ENCODE measurements at places on chromosomes 12 and 14.

DNA sequence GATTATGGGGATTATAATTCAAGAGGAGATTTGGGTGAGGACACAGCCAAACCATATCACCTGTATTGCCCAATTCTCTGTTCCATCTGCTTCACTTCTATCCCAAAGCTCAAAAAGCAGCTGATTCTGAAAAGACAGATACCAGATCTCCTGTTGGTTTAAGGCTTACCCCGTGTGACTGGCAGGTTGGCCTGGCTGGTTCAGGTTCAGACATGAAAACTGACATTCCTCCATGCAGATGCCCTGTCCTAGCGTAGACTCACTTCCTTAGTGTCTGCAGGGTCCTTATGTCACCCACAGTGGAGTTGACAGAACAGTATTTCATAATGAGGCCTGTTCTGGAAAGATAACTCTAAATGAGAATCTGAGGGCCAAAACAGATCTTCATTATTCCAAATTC, 61.1 kb upstream of the FLRT2 start:
- DNase-seq, result no peak

DNA sequence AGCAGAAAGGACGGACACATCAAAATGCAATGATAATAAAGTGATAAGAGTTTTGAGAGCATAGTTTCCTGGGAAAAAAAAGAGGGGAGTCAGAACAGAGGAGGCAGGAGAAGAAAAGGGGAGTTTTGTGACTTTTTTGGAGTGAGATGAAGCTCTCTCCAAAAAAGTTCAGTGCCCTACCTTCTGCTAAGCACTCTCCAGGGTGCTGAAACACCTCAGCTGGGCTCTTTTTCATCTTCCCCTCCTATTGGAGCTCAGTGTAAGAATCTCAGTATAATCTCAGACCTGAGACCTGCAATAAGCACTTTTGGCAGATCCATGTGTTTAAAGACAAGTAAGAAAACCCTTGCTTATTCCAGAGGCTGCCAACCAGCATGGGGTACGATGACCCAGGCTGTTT, 58.9 kb upstream of the SRRM4 start:
- DNase-seq, result no peak

- no peak for DNase-seq
Observed at GRCh38 chr14:68147303-68147702, 327.7 kb downstream of the RAD51B start.

DNA sequence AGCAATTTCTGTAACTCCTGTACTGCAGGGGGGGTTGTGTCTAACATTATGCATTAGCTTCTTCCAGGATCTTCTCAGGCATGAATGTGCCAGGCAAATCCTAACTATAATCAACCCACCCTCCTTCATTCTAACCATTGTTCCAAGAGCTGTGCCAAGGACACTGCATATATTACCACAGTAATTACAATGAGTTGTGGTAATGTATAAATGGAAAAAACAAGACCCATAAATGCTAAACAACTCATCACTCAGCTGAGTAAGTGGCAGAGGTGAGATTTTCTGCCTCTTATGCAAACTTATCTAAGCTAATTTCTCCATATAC, 80.6 kb downstream of the PRKD1 start:
- DNase-seq, result no peak

DNA sequence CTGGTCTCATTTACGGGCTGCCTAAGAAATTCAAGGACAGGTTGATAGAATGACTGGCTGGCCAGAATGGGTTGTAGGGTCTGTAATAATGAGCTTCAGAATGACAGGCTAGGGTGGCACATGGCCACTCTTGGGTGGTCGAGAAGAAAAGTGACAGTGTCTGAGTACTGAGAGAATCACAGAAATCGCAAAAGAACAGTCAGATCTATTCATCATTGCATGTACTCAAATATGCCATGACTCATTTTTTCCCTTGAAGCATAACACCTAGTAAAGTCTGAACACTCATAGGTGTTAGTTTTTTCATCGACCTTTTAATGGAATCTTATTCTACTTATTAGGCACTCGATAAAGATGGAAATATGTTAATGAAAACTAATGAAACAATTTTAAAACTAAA, 37.8 kb upstream of the SEL1L start:
- DNase-seq, result no peak

- no peak for DNase-seq
Observed at GRCh38 chr14:104399432-104400155, 180.0 kb upstream of the C14orf180 start.

- no peak for DNase-seq
Observed at GRCh38 chr12:113766879-113767878, 198.9 kb downstream of the RBM19 start.

DNA sequence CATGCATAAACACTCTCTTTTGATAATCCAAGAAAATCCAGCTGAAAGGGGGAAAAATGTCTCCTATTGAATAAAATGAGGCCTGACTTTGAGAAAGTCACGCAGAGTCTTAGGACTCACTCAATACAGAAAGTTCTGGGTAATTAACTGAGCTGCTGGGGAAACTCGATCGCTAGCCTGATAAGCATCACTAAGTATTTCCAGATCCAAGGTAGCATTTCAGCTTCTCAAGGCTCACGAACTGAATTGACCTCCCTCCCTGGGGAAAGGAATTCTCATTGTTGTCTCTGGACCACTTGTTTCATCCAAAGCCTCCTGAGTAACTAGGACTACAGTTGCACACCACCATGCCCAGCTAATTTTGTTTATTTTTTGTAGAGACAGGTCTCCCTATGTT, 13.8 kb upstream of the ANAPC5 start:
- DNase-seq, result no peak

DNA sequence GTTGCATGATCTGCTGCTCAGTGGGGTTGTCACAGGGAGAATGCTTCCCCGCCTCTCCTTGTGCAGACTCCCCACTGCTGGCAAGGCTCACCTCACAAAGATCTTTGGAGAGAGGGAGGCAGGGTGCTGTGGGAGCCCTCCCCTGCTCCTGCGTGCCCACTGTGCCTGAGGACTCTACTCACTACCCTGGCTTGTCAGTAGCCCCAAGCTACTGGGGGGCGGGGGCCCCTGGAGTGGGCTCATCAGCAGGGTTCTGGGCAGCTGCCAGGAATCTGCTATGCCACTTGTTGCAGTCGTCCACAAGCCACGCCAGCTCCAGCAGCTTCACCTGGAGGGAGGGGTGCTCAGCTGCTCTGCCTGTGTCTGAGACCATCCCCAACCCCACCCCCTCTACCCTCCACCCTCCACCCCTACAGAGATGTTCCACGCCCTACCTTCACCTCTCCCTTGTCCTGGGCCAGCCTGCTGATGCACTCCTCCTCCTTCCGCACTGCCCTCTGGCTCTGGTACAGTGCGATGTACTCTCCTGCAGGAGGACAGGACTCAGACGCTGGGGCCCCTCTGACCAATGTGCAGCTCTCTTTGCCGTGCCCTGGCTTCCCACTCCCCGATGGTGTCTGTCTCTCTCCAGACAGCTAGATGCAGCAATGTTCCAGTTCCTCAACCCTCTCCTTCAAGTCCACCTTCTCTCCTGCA, 14.2 kb upstream of the BLTP3B start:
- no peak for DNase-seq

DNA sequence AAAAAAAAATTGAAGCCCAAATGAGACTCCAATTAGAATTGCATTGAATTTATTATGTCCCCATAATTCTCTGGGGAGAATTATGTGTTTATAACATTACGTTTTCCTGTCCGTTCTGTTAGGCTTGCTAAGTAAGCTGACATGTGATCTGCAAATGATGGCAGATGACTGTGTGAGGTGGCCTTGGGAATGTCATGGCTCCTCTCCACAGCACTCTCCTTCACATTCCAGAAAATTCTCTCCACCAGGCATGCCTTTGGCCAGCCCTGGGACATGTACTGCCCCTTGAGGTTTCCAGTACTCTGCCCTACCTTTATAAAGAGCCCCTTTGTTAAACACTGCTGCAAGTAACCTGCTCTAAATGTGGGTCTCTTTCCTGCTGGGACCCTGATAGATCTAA, 28.3 kb upstream of the INF2 start:
- DNase-seq, result no peak

GRCh38 chr12:83664650-83665049, 977.9 kb downstream of the TMTC2 start:
- no peak for DNase-seq

DNA sequence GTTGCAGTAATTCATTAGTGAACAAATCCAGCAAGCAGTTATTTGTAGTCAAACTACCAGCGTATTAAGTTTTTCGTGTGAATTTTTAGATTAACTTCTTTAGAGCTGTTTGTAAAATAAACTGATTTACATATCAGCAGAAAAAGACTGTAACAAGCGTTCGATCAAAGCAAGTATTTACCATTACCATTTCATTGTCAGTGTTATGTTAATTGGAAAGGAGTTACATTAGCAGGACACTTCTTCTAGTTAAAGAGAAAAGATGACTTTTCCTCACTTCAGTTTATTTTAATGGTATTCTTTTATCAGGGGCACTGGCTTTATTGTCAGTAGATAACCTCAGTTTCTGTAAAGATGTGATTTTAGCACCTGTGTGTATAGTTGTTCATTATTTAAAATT, 151.1 kb upstream of the AEBP2 start:
- DNase-seq, result no peak

- DNase-seq, result no peak
Observed at GRCh38 chr12:25421651-25422167, 131.4 kb downstream of the LMNTD1 start.

- DNase-seq, result no peak
Observed at GRCh38 chr14:69553252-69553651, 21.4 kb downstream of the CCDC177 start.

- no peak for DNase-seq
Observed at GRCh38 chr12:74980510-74980909, 229.1 kb downstream of the KCNC2 start.

- DNase-seq, result no peak
Observed at GRCh38 chr14:94405486-94405885, 17.1 kb upstream of the SERPINA1 start.

DNA sequence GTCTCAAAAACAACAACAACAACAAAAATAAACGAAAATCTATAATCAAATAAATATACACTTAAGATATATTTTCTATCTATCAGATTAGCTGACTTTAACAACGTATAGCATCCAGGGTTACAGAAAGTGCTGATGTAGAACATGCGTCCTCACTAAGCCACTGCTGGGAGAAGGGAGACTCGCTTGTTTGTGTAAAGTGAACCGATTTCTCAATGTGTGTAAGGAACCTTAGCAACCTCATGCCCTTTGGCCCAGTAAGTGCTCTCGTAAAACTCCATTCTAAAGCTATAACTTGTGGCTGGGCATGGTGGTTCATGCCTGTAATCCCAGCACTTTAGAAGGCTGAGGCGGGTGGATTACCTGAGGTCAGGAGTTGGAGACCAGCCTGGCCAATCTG, 23.8 kb downstream of the NFKBIA start:
- DNase-seq, result no peak

DNA sequence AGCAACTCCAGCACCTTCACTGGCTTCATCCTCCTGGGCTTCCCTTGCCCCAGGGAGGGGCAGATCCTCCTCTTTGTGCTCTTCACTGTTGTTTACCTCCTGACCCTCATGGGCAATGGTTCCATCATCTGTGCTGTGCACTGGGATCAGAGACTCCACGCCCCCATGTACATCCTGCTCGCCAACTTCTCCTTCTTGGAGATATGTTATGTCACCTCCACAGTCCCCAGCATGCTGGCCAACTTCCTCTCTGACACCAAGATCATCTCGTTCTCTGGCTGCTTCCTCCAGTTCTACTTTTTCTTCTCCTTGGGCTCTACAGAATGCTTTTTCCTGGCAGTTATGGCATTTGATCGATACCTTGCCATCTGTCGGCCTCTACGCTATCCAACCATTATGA, 6.8 kb downstream of the OR11G2 start:
- DNase-seq, result no peak

- no peak for DNase-seq
Observed at GRCh38 chr14:26930576-26930975, 332.7 kb upstream of the NOVA1 start.

GRCh38 chr12:4256043-4256826, 17.3 kb upstream of the CCND2 start:
- no peak for DNase-seq

DNA sequence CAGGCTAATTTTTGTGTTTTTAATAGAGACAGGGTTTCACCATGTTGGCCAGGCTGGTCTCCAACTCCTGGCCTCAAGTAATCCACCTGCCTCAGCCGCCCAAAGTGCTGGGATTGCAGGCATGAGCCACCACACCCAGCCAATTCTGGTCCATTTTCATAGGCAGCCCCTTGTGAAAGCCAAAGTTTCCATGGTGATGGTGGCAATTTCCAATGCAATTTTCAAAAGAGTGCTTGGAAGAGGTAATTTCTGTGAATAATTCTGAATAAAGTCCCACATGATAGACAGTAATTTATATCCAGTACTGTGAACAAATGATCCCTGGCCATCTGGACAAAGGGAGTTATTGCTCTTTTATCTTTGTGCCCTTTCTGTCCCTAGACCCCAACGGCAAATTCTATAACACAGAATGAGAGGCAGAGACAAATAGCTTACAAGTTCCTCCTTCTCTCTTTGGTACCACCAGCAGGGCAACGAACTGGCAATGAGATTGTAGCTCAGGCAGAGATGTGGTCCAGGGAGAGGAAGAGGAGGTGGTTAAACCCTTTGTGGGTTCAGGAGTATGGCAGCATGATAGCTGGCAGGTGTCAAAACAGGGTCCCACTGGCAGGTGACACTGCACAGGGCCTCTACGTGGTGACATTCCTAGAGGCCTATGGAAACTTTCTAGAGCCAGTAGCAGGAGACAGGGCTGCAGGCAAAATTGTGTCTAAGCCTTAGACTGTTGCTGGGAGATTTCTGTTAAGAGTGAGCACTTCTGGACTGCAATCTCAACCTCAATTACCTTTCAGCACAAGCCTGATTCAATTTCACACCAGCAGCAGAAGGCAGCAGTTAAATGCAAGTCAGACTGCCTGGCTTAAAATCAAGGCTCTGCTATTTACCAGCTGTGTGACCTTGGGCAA, 46.5 kb downstream of the NT5DC3 start:
- no peak for DNase-seq

DNA sequence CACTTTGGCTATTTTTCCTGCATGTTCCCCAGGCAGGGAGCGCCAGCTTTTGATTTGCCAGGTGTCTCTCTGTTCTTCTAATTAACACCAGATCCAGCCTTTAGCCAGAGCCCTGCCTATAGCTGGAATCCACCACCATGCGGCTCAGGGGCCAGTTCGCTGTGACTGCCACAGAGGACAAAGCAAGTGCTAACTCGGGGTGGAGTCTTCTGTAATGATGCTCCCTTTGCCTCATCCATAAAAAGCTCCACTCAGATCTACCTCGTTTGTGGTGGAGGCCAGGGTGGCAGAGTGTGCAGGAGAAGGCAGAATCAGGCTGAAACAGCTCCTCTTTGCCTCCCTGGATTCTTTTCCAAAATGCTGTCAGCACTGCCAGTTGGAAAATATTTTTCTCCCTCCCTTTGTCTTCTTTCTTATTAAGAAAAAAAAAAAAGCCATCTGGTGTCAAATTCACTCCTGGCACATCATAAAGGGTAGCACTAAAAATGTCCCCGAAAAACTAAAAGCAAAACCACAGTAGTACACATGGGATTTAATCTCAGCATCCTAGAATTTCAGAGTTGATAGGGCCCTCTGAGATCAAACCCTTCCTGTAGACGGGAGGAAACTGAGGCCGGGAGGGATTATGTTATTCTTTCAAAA, 18.0 kb upstream of the CTDSP2 start:
- DNase-seq, result no peak
